ENCODE measurements at places on chromosomes 6 and 20. TPM values are rescaled to one million over a fixed set of nuclear protein-coding genes. Genes with fewer than 3 reads are reported as not detected.

Gene GSTA2
- total RNA-seq = not detected

Gene PI3
- not detected for total RNA-seq

Gene ZSCAN16
- 2.6 TPM for total RNA-seq

Gene FILIP1
- total RNA-seq = not detected

Gene FAM229B
- 6.4 TPM for total RNA-seq

Gene RAET1G
- total RNA-seq = not detected

Gene FKBP5
- total RNA-seq = 141 TPM
